Islet precursor cell (in vitro differentiated cells): ENCODE measurements at places on chromosomes 7 and 10.

GRCh38 chr10:6050801-6051445, 11.2 kb downstream of the IL2RA start:
- no peak for DNase-seq

DNA sequence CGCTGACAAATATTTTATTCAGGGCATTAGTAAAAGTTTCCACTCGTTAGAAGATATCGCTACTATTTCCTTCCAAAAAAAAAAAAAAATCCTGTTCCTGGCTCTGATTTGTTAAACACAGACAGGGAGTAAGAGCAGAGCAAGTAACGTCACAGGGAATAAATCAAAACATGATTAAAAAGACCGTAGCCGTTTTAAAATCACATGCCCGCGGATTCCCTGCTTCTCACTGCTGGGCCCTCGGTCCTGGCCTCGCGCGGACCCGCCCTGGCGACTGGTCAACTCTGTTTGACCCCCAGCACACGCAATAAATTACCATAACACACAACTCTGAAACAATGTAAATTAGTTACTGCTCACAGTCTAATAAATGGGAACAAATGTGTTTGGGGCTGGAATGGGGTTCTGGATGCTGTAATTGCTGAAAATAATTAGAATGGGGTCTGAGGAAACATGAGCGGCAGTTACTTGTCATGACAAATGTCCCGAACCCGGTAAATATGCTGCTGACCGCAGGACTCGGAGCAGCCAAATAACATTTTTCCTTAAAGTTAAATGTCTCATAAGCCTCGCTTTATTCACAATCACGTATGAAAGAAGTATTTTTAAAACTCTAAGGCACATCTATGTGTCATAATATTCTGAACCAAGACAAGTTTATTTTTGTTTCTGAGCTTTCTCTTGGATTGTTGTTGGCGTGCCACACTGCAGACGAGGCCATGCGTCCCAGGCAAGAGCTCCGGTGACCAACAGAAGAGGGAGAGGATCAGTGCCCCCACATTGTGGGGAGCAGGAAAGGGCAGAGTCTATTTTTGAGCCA, 17.9 kb downstream of the EBF3 start:
- no peak for DNase-seq

GRCh38 chr7:140638173-140638791, 2.3 kb downstream of the DENND2A start:
- DNase-seq, result peak; percentile 90

DNA sequence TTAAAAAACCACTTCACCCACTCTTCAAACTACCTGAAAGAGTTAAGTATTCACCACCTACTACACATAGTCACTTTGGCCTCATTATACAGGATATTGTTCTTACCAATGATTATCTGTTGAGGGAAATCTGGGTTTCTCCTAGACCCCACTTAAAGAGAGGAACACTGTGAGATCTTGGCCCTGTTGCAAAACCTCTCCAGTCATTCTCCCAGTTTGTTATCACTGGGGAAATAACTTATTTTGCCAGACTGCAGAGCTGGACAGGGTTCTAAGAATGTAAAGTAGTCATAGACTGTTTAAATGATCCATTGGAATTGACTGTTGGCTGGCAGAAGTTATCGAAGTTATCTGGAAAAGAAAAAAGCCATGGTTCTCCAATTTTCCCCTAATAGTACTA, 143.8 kb downstream of the HGF start:
- no peak for DNase-seq

- no peak for DNase-seq
Measured at GRCh38 chr7:48139459-48139858, 31.8 kb upstream of the ABCA13 start.

DNA sequence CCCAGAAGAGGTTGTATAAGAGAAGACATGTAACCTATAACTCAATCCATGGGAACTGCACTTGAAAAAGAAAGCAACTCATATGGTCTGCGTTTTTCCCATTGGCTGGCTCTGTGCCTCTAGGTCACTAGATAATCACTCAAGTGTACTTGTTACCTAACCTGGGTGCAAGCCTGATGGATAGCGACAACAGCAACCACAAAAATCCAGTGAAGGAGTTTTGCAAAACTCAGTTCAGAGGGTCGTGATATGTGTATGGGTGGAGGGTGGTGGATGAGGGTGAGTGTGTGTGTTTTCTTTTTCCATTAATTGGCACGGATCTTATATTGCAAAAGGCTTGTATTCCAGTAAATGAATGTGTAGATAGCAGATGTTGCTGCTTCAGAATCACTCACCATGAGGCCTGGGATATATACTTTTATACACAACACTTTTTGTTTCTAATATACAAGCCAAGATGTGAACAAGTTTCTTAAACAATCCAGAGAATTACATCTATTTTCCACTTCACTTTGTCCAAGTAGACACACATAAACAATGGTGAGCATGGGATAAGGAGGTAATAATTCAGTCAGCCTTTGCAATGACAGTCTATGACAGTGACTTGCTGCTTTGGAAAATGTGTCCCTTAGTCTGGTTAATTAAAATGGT, 286.9 kb upstream of the DKK1 start:
- no peak for DNase-seq

DNA sequence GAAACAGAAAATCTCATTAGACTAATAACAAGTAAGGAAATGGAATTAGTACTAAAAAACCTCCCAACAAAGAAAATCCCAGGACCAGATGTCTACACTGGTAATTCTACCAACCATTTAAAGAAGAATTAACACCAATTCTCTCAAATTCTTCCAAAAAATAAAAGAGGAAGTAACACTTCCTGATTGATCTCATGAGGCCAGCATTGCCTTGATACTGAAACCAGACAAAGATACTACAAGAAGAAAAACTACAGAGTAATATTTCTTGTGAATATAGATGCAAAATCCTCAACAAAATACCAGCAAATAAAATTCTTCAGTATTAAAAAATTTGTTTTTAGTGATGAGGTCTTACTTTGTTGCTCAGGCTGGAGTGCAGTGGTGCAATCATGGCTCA, 21.3 kb downstream of the GCK start:
- DNase-seq, result no peak

DNA sequence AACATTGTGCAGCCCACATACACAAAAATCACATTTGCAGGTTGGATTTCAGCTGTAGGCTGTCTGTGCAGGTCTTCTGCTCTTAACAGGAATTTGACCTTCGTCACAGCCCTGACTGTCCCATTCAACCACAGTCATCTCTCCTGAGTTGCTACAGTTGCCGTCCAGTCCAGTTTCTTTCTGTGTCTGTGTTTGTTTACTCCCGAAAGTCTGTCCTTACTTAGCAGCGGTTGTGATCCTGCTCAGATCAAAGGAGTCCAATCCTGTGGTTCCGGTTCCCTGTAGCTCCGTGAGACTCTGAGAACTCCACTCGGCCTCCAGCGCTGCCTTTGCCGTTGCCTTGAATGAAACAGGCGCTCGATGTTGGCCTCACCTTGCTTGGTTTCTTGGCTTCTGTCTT, 111.6 kb upstream of the GATA3 start:
- DNase-seq, result no peak

DNA sequence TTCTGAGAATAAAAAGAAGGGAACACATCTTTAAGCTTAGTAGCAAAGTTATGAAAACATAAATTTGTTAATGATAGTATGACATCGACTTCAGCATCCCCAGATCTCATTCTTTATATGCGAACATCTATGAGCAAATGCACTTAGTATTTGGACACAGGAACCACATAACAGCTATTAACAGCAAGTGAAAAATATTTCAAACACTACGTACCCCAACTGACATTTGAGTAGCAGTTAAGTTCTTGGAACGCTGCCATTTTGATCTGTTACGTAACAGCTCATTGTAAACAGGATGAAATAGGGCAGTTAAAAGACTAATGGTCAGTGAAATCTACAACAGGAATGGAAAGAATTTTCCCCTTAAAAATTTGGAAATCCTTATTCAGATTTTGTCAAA, 428.9 kb downstream of the TNS3 start:
- no peak for DNase-seq

DNA sequence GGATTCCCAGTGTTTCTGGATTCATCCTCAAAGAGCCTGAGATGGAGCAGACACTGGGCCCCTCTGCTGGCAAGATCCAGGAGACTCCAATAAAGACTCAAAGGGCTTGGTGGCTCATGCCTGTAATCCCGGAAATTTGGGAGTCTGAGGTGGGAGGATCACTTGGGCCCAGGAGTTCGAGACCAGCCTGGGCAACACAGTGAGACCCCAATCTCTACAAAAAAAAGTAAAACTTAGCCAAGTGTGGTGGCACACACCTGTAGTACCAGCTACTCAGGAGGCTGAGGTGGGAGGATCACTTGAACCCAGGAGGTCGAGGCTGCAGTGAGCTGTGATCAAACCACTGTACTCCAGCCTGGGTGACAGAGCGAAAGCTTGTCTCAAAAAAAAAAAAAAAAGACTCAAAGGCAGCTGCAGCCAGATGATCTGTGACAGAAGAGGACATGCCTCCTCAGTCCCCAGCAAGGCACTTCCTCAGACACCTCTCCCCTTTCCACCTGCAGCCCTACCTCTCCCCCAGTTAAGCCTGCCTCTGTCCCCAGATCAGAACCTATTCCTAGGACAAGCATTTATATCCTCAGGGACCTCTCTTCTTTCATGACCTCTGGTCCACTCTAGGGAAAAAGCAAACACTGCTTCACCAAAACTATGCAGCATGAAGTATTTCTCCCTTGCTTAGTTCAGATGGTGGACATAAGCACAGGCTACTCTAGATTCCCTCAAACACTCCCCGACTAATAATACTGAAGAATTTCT, 27.9 kb downstream of the PDLIM1 start:
- DNase-seq, result no peak

GRCh38 chr10:71573562-71574518, 145.7 kb downstream of the C10orf105 start:
- DNase-seq, result no peak

GRCh38 chr7:123594813-123595241, 6.8 kb upstream of the ASB15 start:
- DNase-seq, result peak; percentile 86

GRCh38 chr7:116955801-116956476, 2.6 kb downstream of the ST7 start:
- no peak for DNase-seq

- DNase-seq, result peak; percentile 58
Measured at GRCh38 chr7:113159746-113160339, 41.5 kb upstream of the SMIM30 start.

GRCh38 chr10:6115411-6115810, 26.6 kb downstream of the RBM17 start:
- DNase-seq, result no peak

DNA sequence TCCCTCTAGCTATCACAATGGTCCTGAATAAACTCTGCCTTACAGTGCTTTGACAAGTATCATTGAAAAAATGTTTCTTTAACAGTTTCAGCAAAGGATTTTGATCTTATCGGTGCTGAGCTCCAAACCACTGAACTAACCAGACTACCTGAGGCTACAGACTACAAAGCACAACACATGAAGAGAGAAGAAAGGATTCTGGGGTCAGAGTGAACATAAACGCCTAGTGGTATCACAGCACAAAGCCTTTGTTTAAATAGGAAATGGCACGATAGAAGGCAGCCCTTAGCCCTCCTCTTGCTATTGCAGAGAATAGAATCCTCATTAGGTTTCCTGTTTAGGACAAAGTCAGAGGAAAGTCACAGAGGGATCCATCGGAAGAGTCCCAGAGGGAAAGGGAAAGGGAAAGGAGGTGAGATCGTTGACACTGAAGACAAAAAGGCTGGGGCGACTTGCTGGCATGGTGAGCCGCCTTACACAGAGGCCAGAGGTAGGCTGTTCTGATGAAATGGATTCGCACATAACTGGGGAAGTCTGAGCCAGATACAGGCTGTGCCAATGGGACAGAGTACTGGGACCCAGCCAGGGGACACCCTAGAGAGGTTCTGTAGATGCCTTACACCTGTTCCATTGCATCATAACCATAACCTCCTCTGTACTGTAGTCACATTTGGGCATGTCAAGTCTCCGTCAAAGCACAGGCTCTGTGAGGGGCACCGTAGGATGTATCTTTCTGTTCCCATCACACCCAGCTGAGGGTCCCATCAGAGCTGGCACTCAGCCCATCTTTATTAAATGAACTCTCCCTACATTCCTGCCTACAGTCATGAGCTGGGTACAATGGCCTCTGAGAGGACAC, 71.5 kb downstream of the XPNPEP1 start:
- peak; percentile 46 for DNase-seq

DNA sequence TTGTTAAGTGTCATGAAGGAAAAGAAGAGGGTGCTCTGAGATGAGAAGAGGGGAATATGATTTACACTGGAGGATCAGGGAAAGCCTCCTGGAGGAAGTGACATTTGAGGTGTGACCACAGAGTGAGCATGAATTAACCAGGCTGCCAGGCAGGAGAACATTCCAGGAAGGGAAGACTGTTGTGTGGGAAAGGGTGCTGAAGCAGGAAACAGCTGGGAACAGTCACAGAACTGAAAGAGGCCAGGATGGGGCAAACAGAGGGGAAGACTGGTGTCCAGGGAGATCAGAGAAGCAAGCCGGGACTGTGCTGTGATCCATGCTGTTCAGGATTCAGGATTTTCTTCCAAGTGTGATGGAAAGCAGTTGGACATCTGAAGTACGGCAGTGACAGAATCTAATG, 14.9 kb downstream of the HIPK2 start:
- DNase-seq, result no peak

GRCh38 chr10:96632974-96633710, 46.3 kb upstream of the TM9SF3 start:
- DNase-seq, result peak; percentile 89

DNA sequence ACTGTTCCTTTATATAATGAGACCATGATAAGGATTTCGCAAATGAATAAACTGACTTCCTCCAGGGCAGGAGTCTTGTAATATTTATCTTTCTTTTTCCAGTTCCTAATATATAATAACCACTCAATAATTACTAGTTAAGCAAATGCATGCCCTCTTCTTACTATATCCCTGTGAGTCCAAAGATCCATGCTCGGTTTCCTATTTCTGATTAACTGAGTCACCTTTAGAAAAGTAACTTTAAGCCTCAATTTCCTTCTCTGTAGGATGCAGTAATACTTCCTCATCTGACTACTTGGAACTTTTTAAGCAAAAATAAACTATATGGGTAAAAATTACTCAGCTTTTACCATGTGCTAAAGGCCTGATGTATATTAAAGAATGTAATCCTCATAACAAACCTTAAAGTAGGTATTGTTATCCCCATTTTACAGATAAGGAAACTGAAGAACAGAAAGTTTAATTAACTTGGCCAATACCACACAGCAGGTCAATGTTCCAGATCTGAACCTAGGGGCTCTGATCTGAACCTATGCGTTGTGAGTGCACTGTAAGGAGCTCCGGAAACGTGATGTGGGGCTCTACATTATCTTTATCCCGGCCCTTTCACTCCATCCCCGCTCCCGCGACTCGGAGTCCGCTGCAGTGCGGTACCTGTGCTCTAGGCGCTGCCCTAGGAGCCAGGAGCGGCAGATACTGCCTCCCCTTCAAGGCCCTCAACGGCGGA, 458 bp downstream of the COX15 start:
- DNase-seq, result no peak

- DNase-seq, result no peak
Measured at GRCh38 chr10:33746186-33746585, 411.7 kb upstream of the NRP1 start.

- no peak for DNase-seq
Measured at GRCh38 chr7:71286924-71287323, 155.0 kb downstream of the GALNT17 start.

GRCh38 chr7:150388709-150389531, 9.8 kb downstream of the ZNF775 start:
- DNase-seq, result no peak

GRCh38 chr10:110803239-110803749, 68.4 kb upstream of the PDCD4 start:
- DNase-seq, result no peak
